ENCODE measurements at places on chromosomes 1 and 21.

DNA sequence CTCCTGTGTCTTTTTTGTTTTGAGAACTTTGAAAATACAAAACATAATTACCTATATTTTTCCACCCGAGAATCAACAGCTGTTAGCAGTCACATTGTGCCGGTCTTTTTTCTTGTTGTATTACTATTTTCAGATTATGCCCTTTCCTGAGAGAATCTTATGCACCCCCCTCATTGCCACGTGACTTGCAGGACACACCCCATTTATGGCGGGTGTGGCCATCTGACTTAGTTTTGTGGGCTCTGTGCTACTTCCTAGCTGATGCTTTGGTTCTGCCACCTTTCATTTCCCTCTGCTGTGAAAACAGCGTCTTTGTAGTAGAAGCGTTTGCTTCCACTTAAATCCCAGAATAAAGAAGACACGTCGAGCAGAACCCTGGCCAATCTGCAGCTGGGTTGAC is 82.8 kb upstream of the SOX13 start:
- DNase-seq, result no peak

DNA sequence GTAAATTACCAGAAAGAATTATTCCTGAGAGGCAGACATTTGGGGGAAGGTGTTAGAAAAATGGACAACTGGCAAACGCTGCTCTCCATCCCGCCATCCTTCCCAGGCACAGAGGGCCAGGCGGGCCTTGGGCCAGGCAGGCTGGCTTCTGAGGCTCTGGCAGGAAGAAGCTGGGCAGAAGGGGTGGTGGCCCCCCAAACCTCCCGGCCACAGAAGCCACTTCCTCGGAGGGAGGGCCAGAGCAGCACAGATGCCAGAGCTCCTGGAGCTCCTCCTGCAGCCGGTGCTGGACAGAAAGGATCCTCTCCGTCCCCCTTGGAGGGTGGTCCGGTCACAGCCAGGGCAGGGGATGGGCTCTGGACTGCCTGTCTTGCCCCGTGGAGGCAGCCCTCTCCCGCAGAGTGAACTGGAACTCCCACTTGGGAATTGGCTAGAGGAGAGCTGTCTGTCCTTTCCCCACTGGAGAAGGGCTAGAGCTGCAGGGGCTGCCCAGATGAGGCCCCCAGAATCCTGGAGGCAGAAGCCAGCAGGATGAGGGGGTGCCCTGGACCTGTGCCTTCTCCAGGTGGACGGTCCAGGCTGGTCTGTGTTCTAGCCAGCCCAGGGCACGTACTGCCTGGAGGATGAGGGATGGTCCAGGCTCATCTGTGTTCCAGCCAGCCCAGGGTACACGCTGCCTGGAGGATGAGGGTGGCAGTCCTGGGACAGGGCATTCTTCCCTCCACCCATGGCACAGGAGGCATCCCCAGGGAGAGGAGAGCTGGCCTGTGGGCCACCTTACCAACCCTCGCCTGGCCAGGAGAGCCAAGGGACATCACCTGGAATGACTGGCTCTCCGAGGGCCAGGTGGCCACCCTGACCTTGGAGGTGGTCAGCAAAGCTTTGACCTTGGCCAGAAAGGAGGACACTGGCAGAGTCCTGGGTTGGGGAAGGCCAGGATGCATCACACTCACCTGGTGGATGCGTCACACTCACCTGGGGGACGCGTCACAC is 47.4 kb upstream of the ACTRT2 start:
- no peak for DNase-seq

DNA sequence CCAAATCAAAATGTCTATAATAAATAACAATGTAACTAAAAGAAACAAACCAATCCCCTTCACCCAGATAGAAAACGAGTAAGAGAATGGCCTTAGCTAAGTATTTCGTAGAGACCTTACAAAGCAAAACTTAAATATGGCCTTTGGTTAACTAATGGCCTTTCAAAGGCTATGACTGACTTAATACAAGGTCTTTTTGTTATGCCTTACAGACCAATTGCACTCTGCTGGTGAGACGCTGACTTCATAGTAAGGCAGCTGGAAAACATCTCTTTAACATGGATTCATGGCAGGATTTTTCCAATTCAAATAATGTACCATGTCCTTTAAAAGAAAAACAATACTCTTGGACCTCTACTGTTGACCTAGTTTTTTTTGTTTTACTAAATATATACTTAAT is 15.8 kb upstream of the TBCE start:
- no peak for DNase-seq

GRCh38 chr1:210624722-210625121 is 296.0 kb downstream of the HHAT start:
- DNase-seq, result no peak

All from effector CD4-positive, alpha-beta T cell (primary cell).